Activated CD4-positive, alpha-beta T cell treated with anti-CD3 and anti-CD28 coated beads for 36 hours (primary cell): ENCODE measurements at places on chromosomes 12 and 14. TPM values are rescaled to one million over a fixed set of nuclear protein-coding genes. Genes with fewer than 3 reads are reported as not detected.
A peak's percentile ranks its signal among the peaks of the same experiment; 100 is the strongest.

STAC3 gene
- 2.5 TPM for total RNA-seq

DNA sequence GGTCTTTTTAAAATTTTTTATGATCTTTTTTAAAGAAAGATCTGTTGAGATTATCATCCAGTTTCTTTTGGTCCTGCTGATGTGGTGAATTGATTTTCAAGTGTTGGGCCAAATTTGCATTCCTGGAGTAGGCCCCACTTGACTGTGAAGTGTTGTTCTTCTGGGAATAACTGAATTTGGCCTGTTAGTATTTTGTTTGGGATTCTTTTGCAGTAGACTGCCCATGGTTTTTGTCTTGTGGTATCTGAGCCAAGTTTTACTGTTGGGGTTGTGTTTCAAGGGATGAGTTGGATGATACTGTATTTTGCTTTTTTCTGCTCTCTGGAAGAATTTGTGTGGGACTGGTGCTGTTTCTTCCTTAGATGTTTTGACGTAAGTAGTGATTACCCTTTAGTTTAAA is 4.0 kb upstream of the SYCP3 start:
- no peak for DNase-seq

MOK gene
- 6.6 TPM for total RNA-seq

RAPGEF3 gene
- total RNA-seq: 0.43 TPM

- no peak for DNase-seq
Measured at GRCh38 chr14:68856572-68856971, 63.7 kb upstream of the ZFP36L1 start.

GRCh38 chr12:75444429-75445136 is 36.0 kb upstream of the GLIPR1 start:
- no peak for DNase-seq

DNA sequence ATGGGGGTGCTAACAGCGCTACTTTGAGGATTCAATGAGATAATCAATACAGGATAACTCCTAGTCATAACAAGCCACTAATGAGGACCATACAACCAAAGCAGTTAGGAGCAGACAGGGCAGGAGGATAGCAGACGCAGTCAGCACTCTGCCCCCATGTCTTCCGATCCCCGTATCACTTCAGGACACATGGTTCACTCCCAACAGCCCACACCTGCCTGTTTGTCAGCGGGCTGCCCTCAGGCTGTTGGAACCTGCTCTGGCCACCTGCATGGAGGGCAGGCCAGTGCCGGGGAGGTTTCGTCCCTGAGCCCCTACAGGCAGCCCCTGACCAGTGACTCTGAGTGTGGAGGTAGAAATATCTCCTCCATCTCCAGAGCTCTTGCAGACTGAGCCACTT is 37.1 kb upstream of the LTBP2 start:
- DNase-seq: no peak

CAMKK2 gene
- total RNA-seq: 30.3 TPM

- peak; percentile 57 for DNase-seq
Measured at GRCh38 chr14:30610787-30611343, 11.3 kb upstream of the SCFD1 start.

MYO1H gene
- not detected for total RNA-seq

- DNase-seq: no peak
Measured at GRCh38 chr14:56996721-56997399, 186.6 kb upstream of the OTX2 start.

- DNase-seq: no peak
Measured at GRCh38 chr12:116656306-116656705, 81.6 kb downstream of the SPRING1 start.

FAM186B gene
- 0.07 TPM for total RNA-seq
